ENCODE measurements at places on chromosomes 4 and X. TPM values are rescaled to one million over a fixed set of nuclear protein-coding genes. Genes with fewer than 3 reads are reported as not detected.

Gene SRD5A3
- total RNA-seq = 26.1 TPM

- no peak for DNase-seq
Observed at GRCh38 chr4:126213996-126214395, 899.2 kb downstream of the FAT4 start.

Gene VAMP7
- 29.1 TPM for total RNA-seq

DNA sequence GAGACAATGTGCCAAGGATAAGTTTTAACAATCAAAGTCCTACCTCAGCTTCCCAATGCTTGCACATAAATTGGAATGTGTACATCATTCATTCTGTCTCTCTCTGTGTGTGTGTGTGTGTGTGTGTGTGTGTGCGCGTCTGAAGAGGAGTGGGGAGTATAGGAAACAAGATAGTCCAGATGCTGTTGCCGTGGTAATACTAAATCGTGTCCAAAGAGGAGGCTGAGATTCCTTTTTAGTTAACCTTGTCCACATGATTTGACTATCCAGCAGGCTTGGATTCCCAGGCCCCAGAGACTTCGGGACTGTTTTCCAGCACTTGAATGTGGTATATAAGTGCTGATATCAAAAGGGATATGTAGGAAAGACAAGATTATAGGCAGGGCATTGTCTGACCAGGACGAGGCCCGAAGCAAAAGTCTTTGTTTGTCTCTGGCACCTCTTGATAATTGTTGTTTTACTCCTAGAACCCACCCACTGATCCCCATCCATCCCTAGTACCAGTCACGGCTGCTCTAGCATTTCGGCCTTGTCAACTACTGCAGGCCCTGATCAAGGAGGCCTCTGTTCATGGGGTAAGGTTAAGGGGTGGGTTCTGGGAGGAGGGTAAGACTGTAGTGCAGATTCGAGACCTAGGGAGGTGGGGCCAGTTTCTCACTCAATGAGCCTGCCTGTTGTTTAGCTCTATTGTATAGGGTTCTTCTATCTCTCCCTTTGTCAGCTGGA is 3.9 kb downstream of the PLP1 start:
- DNase-seq = no peak

Gene PWWP3B
- total RNA-seq = not detected

DNA sequence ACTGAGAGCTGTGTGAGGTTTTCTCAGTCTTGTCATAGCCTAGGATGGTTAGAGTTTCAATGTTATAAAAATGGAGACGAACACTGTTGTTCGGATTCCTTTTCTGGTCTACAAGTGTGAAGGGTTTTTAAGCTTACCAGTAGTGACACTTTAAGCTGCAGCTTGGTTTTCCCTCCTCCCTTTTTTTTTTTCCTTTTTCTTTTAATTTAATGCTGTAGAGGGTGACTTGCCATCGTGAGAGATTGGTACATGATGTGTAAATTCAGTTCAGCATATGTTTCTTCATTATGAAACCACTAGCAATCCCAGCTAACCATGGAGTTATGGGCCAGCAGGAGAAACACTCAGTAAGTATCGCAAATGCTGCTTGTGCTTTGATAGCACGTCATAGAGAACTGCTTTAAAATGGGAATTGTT is 165.0 kb downstream of the RAPGEF2 start:
- DNase-seq = no peak

DNA sequence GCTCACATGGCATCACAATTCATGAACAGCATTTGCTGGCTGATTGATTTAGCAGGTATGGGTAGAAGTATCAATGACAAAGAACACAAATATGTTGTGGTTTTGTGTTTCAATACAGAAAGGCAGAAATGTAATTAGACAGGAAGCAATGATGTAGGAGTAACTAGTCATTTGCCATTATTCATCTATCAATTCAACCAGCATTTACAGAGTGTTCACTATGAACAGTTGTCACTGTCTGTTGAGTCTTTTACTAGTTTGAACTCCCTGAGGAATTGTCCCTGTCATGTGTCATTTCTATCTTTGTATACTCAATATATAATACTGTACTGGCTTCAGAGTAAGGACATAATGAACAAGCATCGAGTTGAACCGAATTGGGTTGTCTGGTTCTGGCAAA is 51.5 kb upstream of the ARHGAP24 start:
- DNase-seq = no peak

Gene FAM199X
- 16.6 TPM for total RNA-seq

GRCh38 chrX:43813898-43814297 is 68.4 kb downstream of the MAOB start:
- DNase-seq = no peak

DNA sequence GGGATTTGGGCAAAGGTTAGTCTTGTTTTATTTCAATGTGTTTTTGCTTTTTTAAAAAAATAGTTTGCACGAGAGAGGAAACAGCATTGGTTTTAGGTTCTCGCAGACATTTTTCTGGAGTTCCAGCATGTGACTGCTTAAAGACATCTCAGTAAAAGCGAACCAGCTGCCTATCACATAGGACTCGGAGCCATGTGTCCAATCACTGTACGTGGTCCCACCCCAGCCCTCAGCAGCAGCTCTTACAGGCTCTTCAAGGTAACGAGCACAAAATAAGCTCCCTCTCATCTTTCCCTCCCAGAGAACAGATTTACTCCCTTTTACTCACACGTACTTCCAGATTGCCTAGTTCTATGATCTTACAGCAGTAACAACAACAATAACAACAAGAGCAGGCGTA is 68.7 kb downstream of the MCF2 start:
- no peak for DNase-seq
